ENCODE measurements at places on chromosomes 1 and 21.
A peak's percentile ranks its signal among the peaks of the same experiment; 100 is the strongest.

GRCh38 chr1:212608959-212609700, 569 bp downstream of the ATF3 start:
- peak; percentile 36 for DNase-seq

GRCh38 chr1:91065337-91065736, 43.5 kb upstream of the ZNF644 start:
- DNase-seq, result no peak

DNA sequence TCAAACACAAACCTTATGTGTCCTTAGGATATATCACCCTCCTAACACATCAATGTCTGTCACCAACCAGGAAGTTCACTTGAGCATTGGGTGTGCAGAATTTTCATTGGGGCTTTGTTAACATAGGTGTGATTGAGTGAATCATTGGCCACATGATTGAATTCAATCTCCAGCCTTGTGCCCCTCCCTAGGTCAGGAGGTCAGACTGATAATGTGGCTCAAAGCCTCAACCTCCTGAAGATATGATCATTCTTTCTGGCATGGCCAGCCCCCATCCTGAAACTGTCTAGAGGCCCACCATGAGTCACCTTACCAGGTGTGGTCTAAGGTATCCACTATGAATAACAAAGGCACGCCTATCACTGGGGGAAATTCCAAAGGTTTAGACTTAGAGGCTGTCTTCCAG, 90.1 kb downstream of the PKN2 start:
- DNase-seq, result no peak

DNA sequence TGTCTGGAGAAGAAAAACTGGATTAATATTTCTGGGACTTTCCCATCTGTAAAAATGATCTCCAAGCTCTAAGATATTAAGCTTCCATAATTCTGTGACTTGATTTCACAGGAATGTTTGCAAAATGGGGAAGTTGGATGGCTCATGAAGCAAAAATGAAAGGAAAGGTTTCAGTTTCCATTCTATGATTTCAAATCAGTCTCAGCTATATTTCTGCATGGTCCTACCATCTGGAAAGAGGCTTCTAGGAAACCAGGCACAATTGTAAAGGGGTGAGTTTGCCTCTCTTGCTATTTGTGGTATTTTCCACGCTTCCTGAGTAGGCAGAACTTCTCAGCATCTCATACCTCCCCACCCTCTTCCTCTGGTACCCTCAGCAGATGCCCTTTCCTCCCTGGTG, 22.4 kb upstream of the ACTN2 start:
- DNase-seq, result no peak

DNA sequence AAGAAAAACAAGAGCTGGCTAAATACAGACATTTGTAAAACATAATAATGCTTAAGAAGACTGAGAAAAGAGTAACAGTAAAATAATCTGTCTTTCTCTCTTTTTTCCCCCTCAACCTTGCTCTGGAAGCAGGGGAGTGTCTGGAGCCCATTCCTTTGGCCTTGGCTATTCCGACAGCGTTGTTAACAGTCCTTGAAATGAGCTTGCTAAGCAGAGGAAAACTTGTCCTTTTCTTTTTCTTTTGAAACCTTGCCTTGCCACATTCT, 6.7 kb upstream of the CA6 start:
- no peak for DNase-seq

DNA sequence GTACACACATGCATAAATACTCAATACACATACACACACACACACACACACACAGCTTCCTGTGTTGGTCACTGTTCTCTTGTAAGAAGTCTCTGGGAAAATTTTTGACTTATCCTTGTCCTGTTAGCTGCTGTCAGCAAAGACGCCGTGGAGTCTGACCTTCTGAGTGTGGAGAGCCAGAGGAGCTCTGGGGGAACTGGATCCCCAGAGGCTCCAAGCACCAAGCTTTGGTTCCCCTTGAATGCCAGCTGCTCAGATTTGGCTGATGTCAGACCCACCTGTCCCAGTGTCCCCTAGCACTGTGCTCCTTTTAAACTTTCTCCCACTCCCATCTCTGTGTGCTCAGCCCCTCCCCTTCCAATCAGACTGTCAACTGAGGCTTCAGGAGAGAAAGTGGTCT, 319.1 kb downstream of the CAMTA1 start:
- no peak for DNase-seq

DNA sequence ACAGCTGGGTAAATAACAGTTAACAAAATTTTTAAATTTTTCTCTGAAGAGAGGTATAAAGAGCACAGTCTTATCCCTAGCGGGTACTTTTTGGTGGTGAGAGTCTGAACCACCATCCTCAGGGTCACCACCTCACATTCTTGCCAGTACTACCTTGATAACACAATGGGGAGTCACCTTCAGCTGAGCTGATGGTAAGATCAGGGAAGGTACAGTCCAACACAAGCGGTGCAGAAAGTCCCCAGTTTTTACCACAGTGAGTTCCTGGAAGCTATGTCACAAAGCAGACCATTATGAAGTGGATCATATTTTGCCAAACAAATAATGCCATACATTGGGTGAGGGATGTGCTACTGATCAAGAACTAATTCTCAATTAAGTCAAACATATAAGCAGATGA, 176.9 kb downstream of the FASLG start:
- no peak for DNase-seq

DNA sequence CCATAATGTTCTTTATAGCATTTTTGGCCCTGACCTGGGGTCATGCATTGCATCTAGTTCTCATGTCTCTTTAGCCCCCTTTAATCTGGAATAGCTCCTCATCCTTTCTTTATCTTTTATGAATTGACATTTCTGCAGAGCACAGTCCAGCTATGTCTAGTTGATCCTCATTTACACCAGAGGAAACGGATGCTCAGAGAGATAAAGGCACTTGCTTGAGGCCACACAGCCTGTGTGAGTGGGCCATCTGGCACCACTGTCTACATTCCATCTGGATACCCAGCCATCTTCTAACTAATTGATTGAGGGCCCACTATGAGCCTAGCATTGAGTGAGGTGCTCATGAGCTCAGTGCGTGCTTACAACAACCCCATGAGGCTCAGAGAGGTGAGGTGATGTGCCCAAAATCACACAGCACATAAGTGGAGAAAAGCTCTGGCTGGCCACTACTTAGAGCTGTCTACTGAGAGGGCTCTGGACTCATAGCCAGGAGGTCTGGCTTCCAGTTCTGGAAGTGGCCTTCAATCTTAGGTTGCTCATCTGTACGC, 3.5 kb downstream of the HPCA start:
- no peak for DNase-seq

DNA sequence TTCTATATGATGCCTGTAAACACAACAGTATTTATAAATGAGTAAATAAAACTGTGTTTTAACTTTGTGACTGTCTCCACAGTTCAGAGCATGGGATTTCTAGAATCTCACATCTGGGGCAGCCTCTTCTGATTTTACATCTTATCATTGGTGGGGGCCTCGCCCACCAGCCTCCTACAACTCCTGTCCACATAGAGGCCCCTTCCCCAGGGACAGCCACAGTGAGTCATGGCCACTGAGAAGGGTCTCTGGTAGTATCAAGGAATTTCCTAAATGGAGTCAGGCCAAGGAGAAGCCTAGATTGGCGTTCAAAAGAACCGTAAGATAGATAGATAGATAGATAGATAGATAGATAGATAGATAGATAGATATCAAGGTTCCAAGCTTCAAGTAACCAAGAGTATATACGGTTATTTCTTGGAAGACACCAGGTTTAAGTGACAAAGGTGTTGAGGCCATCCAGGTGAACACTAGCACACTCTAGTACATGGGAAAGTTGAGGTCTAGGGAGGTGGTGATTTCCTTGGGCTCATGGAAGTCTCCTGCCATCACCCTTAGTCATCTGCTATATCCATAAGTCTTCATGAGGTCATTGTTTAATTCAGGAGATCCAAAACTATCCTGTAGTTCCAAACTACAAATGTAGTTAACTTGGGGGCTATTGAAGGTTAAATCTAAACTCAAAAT, 121.6 kb downstream of the SYT2 start:
- DNase-seq, result peak; percentile 29

DNA sequence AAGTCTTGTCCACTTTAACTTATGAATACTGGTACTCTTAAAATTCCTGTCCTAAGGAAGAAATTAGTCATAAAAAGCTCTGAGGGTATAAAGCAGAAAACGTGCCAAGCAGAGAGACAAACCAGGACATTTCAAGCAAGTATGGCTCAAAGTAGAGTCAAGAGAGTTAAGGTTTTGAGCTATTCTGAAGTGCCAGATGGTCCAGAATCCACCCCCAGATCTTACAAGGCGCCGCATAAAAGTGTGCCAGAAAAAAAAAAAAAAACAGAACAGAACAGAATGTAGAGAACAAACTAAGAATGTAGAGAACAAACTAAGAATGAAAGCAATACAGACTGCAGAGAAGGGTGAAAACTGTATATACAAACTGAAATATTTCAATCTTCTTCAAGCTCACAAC, 12.5 kb downstream of the EPS15 start:
- DNase-seq, result no peak

DNA sequence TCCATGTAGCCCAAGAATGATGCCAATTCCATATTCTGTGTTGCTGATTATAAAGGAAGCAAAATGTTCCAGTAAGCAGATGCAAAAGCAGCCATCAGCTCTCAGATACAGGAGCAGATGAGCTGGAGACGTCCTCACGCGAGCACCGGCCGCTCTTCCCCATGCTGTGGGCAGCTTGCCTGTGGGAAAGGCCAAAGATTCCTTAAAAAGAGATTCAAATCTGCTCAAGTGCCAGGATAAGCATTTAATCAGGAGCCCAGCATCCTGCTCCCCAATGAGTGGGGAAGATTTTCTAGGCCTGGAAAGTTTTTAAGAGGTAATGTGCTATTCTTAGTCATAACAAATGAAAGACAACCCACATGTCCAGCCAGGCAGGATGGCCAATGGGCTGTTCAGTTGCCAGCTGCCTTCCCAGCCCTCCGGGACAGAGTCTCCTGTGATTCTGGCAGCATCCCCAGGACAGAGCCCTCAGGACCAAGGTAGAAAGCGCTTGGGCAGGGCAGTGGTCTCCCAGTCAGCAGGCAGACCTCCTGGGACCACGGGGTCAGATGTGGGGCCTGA, 108.2 kb upstream of the TMPRSS2 start:
- peak; percentile 38 for DNase-seq

GRCh38 chr1:203557390-203557789, 63.4 kb downstream of the OPTC start:
- peak; percentile 59 for DNase-seq

DNA sequence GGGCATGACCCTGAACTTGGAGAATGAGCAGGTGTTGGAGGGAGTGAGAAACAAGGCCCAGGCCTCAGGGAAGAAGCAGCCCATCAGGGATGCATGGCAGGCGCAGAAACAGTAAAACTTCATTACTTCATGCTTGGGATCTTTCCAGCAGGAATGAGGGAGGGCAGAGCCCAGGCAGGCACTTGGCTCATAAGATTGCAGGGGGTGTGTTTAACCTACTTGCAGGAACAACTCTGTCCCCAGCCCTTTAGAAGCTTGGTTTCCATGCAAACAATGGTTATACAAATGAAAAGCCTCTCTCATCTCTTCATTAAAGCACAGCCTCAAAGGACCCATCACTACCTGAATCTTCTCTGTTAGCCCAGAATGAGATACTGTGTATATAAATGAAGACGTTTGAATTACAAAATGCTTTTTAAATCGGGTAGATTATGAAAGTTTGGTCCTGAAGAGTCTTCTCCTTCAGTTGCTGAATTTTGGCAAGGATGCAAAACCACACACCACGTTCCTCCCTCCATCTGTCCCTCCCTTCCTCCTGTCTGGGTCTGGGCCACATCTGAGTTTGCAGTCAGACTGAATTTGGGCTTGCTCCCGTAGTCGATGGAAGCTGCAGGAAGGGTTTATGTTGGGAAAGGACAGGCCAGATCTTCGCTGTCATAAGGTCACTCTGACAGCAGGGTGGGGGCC, 154.4 kb upstream of the KLHDC7A start:
- no peak for DNase-seq

DNA sequence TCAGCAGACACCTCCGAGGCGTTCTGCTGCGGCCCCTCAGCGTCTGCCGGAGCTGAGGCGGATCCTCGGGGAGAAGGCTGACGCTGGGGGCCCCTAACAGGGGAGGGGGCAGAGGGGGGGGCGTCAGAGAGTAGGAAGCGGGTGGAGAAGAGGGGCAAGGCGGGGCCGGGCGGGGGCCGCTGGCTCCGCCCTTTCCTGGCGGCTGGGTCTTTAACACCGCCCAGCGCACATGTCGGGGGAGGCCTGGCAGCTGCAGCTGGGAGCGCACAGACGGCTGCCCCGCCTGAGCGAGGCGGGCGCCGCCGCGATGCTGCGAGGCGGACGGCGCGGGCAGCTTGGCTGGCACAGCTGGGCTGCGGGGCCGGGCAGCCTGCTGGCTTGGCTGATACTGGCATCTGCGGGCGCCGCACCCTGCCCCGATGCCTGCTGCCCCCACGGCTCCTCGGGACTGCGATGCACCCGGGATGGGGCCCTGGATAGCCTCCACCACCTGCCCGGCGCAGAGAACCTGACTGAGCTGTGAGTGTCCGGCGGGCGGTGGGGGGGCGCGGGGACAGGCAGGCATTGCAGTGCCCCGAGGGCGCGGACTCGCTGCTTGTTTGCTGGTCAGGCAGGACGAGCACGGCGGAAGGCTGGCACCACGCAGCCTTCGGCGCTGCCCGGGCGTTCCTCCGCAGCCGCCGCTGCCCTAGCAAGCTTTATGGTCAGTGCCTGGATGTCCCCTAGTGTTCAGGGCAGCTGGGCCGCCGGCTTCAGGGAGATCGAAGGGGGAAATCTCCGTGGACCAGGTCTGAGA, at the start of gene NTRK1:
Gene NTRK1 (plus strand): TSS at position 238 of the 796 bp plus-strand sequence. CDS start 70 bp downstream, at position 308.
- peak; percentile 68 for DNase-seq

DNA sequence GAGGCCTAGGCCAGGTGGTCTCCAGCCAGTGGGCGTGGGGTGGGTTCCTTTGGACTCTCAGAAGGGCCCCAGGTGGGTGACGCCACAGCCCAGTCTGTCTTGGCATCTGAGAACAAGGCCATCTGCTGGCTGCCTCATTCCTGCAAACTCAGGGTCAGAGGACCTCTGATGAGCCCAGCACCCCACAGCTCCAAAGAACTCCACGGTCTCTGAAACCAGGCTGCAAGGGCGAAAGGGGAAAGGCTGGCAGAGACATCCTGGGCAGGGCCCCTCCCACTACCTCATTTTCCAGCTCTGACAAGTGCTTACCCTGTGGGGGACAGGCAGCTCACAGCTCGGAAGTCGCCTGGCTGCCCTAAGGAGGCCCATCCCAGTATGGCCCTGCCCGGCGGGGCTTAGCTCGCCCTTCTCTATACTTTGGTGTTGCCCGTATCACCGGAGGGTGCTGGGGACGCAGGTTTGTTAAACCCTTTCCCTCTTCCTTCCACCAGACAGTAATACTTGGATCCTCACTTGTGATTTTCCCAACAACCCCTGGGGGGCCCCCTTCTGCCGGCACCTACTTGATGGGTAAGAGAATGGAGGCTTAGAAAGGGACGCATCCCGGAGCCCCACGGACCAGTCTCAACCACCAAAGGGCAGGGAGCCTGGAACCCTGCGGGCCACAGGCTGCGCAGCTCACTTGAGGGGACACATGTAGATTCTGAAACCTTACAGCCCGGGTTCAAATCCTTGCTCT, 10.9 kb upstream of the EDN2 start:
- no peak for DNase-seq

DNA sequence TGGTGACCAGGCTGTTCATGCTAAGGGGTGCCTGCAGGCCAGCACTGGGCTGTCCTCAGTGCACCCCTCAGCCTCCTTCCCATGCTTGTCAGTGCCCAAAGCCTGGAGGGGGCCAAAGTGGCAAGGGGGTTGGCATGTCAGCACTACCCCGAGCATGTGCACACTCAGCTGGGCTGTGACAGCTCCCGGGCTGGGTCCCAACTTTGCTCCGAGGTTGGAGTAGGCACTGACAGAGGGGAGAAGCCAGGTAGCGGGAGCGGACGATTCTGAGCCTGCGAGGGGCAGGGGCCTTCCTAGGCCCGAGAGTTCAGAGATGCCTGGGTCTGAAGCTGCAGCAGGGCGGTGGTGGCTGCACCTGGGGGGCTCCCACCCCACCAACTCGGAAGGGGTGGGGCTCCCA, 119.0 kb downstream of the MAST2 start:
- no peak for DNase-seq
